ENCODE measurements at places on chromosomes 1 and 21.

DNA sequence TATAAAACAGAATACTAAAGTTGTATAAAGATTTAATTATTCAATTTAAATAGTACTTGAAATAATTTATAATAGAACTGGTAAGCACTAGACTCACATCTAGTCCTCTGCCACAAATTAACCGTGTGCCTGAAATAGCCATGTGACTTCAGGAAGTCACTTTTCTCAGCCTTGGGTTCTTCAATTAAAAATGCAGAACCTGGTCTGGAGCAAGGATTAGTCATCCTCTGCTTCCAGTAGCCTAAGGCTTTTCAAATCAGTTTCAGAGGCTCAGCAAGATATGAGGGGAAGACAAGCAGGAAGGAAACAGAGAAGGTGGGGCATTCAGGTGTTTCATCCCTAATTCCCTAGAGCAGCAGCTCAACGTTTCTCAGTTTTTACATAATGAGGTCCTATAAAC, 23.0 kb downstream of the DPH5 start:
- DNase-seq, result no peak

DNA sequence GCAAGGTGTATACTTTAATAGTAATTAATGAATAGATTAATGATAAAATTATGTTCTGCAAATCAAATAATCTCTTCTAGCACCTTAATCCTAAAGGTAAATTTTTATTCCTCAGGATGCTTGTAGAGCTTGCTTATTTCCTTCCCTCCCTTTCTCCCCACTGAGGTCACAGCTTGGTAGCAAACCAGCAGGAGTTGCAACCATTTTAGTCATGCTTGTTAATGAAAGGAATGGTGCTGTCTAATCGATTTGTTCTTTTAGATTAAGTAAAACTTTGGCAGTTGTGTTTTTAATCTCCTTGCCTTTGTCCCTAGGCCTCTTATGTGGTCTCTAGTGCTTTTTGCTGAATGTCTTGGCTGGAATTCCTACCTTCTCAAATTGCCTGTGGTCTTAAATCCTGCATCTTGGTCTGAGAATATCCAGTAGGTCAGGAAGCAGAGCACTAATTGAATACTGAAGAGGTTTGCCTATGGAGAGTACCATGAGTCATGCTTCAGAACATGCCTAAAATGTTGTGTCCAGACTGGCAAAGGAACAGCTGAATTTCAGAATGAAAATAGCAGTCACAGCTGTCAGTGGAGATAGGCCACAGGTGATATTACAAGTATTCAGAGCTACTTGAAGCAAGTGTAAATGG, 36.3 kb upstream of the RWDD3 start:
- no peak for DNase-seq

- no peak for DNase-seq
Observed at GRCh38 chr21:46093668-46094400, 4.1 kb upstream of the COL6A2 start.

DNA sequence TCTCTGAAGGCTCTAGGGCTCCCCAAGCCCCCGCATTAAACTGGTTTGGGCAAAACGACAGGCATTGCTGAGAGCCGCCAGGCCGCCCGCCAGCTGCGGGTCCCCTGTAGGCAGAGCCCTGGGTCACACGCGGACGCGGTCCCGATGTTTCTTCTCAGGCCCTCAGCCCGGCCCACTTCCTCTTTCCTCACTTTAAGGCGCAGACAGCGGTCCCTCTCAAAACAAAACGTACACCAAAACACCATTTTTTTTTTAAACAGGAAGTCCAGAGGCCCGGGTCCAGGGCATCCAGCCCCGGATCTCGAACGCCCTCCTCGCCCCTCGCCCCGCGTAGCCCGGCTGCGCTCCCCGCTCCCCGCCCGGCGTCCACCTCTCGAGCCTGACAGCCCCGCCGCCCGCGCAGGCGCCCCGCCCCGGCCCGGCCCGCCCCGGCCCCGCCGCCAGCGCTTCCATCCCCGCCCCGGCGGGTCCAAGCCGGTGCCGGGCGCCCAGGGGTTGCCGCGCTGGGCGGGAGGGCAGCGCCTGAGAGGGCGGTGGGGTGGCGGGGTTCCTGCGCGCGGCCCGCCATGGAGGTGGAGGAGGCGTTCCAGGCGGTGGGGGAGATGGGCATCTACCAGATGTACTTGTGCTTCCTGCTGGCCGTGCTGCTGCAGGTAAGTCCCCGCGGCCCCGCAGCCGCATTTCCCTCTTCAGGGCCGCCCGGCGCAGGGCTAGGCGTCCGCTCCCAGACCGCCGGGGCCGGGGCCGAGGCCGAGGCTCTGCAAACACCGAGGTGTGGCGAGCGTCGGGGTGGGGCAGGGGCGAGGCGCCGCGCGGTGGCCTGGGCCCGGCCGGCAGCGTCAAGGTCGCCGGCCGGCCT, at the start of gene SLC22A15:
Gene SLC22A15 (plus strand): TSS at position 452 of the 859 bp plus-strand sequence. CDS start 115 bp downstream, at position 567.
- DNase-seq, result peak; percentile 5

- no peak for DNase-seq
Observed at GRCh38 chr1:240189386-240189989, 97.8 kb downstream of the FMN2 start.

Data from activated CD4-positive, alpha-beta T cell treated with anti-CD3 and anti-CD28 coated beads, Interleukin-2, amount 50 U/mL, for 24 hours (primary cell).